Stimulated activated CD4-positive, alpha-beta T cell treated with anti-CD3 and anti-CD28 coated beads, Interleukin-15, amount 100 ng/mL, for 48 hours (primary cell): ENCODE measurements at places on chromosomes 6 and 20.

DNA sequence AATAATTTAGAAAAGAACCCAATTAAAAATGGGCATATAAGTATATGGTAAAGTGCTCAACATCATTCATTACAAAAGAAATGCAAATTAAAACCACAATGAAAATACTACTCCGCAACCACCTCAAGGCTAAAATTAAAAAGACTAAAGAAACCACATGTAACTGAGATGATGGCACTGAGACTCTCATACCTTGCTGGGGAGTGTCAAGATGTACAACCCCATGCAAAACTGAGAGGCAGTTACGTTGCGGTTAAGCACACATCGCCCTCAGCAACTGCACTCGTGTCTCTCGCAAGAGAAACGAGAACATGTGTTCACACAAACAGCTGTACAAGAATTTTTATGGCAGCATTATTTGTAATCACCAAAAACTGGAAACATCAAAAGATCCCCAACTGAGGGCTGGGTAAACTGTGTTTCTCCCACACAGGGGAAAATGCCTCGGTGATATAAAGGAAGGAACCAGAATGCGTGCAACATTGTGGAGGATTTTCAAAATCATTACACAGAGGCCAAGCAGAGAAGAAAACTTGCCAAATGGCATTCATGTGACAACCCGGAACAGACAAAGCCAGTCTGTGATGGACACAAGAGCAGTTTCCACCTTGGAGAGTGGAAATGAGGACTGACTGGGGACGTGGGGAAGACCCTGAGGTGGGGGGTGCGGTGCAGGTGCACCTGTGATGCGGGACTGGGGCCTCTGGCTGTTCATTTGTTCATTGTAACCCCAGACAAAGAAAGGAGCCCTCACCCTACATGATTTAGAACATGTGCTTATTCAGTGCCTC is 144.9 kb downstream of the WDR27 start:
- DNase-seq: peak; percentile 42

GRCh38 chr6:28005975-28006374 is 48.9 kb downstream of the OR2B6 start:
- no peak for DNase-seq

DNA sequence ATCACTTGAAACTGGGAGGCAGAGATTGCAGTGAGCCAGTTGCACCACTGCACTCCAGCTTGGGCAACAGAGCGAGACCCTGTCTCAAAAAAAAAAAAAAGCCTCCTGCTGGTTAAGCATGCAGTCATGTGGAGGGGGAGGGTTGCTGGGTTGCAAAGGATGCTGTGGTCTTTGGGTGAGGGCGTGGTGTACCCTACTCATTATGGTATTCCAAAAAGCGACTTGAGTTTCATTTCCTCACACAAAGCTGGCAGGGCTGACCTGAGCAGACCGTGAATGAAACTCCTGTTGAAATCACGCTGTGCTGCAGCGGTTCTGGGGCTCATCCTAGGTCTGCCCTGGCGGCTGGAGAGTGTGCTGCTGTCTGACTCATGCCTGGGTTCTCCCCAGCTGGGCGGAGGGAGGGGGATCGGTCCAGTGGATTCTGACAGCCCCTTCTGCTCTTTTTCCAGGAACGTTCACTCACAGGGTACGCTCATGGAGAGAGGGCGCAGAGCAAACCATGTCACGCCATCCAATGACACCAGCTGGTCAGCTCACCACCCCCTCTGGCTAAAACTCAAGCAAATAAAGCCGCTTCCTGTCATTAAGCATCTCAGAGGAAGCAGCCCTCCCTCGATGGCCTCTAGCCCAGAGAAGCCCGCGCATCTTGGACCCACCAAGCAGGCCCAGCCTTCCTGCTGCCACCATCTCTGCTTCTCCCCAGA is 166.2 kb downstream of the SCML4 start:
- peak; percentile 51 for DNase-seq

DNA sequence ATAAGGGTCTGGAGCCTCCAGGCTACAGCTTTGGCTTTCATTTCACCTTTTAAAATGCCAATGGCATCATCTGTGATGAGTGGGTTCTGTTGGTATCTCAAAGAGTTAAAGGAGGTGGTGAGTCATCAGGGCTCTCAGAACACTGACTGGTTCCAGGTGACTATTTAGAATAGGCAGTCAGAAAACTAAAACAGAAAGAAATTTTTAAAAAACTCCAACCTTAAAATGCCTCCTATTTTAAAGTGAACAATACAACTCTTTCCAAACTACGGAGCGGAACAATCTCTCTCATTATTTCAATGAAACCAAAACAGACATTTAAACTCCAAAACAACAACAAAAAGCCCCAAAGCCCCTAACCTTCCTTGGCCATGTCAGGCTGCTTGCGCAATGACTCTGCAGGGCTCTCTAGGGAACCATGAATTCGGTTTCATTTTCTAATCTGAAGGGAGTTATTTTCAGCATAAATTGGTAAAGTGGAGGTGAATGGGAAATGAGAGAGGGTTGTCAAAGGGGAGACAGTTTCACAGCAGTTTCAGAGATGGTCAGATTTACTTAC is 194.9 kb downstream of the KIF6 start:
- DNase-seq: no peak

GRCh38 chr6:56946368-56946767 is 8.5 kb upstream of the BEND6 start:
- DNase-seq: no peak

- DNase-seq: no peak
These were observed 50.8 kb upstream of the AIG1 start for GRCh38 chr6:143009851-143010250.

GRCh38 chr6:81376745-81377144 is 375.7 kb downstream of the TENT5A start:
- DNase-seq: no peak

GRCh38 chr6:53647462-53648094 is 18.0 kb downstream of the KLHL31 start:
- DNase-seq: peak; percentile 30

- no peak for DNase-seq
These were observed 42.7 kb downstream of the PRL start for GRCh38 chr6:22253955-22254655.

DNA sequence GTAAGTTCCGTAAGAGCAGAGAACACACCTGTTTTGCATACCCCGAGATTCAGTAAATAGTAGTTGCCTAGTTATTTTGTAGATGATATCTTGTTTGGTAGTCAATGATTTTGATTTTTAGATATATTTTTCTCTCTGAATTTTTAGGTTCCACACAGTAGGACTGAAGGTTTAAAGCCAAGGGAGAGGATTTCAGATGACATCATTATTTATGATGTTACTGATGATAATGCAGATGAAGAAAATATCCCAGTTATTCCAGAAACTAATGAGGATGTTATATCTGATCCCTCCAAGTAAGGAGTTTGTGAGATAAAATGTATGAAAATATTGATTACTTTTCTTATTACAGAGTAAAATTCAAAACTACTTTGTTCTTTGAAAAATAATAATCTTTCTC is 22.6 kb downstream of the HSF2 start:
- no peak for DNase-seq

DNA sequence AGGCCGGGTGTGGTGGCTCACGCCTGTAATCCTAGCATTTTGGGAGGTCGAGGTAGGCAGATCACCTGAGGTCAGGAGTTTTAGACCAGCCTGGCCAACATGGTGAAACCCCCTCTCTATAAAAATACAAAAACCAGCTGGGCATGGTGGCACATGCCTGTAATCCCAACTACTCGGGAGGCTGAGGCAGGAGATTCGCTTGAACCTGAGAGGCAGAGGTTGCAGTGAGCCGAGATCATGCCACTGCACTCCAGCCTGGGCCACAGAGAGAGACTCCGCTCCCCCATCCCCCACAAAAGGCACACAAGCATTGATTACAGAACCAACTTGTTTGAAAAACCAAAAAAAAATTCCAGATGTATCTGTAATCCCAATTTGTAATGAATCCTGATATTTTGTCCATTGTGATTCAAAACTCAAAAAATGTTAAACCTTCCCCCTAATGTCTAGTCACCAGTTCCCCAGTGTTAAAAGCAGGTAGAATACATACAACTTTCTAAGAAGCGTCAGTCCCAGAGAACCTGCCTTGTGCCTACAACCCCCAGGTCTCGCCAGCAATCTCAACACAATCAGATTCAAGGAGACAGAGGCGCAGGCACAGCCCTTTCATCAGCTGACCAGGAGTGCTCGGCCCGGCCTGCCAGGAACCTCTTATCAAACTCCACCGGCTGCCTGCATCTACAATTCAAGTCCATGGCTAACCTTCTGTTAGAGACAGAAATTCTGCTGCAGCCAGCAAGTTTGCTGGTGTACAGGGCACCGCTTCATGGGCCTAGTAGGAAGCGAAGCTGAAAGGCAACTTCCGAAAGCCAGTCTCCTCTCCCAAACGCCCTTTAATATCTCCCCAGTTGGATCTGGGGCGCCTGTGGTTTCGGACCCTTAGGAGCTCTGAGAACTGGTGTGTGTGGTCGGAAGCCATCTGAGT is 2.1 kb downstream of the EZR start:
- no peak for DNase-seq

- DNase-seq: peak; percentile 56
These were observed 98.5 kb downstream of the LY86 start for GRCh38 chr6:6686748-6687601.

GRCh38 chr20:59006864-59007664 is at the start of gene CTSZ:
CTSZ (minus strand) TSS chr20:59007254; CDS start chr20:59007128, 126 bp downstream.
- peak; percentile 48 for DNase-seq
